ENCODE measurements at places on chromosomes 16 and 17.

DNA sequence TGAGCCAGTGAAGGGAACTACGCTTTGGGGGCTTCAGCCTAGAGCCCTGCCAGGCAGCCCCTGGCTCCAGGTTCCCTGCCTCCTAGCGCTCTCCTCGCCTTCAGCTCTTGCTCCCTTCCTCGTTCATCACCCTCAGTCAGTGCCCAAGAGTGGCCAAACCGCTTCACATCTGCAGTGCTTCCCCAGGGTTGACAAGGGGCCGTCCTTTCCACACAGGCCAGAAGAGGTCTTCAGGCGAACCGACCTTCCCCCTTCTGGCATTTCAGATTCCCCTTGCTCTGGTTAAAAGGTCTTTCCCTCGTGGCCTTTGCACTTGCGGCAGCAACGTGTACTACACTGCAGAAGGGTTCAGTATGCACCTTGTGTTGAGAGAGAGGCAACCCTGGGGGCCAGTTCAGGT is 4.1 kb downstream of the RASD1 start:
- no peak for DNase-seq

DNA sequence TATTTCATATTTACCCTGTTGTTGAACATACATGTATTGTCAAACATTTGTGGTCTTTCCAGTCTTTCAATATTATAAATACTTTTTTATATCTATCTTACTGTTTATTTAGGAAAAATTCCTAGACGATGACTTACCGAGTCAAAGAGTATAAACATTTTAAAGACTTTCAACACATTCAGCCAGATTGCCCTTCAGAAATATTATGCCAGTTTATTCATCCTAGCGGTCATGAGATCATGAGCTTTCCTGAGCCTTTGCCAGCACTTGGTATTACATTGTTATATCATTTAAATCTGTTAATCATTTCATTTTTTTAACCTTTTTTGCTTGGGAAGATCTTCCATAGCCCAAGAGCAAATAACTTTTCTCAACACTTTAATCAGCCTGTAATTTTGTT is 197.4 kb downstream of the SPECC1 start:
- no peak for DNase-seq

DNA sequence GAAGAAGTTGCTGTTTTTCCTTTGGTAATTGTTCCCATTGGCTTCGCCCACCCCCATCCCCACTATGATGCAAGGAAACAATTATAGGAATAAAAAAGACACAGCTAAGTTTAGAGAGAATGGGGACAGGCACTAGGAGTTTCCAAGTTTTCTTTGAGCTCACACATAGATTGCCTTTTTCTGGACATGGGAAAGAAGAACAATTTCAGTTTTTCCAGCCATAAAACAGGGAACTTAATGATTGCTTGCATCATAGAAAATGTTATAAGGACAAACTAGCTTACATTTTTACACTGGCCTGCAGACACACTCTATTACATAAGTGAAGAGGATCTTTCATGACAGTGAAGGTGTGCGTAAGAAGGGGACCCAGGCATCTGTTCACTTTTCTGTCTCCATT is 142.3 kb upstream of the ZFHX3 start:
- DNase-seq, result no peak

- DNase-seq, result no peak
Observed at GRCh38 chr16:56558024-56558747, 6.7 kb upstream of the MT4 start.

GRCh38 chr16:83187405-83187804 is 560.6 kb downstream of the CDH13 start:
- no peak for DNase-seq

DNA sequence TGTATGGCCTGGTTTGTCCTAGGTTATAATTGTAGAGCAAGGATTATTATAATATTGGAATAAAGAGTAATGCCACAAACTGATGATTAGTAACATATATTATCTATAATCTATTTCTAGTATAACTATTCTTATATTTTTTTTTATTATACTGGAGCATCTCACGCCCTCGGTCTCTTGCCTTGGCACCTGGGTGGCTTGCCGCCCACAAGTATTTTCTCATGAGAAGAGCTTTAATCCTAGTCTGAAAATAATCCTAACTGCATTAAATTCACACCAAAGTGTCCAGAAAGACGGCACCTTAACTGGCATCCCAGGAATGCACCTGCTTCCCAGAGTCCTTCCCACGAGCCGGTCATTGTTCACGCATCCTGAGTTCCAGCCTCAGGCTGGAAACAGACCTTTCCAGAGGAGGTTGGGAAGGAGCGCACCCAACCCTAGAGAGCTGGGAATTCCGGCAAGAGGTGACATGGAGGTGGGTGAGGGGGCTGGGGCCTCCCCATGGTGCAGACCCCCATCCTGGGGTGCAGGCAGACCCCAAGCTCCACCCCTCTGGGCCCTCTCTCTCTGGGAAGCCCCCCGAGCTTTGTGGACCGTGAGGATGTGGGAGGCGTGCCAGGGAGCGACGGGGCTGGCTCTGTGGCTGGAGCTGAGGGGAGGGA is 15.9 kb downstream of the CHMP1A start:
- no peak for DNase-seq

DNA sequence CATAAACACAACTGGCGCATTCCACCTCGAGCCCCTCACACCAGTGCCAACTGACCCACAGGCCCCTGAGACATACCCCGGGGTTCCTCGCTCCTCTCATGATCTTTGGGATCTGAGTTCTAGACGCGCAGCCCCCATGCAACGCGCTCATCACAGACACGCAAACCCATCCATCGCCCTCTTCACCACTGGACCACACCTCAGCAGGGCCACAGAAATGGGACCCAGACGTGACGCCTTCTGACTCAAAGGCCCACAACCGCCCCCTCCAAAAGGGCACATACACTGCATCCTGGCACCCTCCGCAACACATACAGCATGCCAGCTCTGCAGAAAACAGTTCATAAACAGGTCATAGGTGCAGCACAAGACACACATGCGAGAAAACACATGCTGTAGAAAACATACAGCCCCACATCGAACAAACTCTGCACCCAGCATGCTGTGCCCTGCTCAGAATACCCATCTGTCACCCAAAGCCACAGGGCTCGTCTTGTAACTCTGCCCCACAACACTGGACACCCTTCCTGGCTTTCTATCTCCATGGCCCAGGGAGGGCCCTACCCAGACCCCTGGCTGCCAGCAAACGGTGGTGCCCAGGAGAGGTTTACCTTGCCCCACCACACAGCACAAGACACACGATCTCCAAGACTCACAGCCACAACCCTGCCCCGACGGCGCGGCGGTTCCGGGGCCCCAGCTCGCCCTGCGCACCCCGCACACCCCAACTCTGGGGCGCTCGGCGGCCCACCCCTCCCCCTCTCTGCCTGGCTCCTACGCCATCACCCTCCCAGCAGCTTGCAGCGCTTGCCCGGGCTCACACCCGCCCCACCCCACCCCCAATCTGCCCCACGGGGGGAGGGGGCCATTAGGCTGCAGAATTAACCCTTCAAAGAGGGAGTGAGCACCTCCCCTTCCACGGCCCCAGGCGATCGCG is 887 bp downstream of the ZBTB4 start:
- DNase-seq, result no peak

DNA sequence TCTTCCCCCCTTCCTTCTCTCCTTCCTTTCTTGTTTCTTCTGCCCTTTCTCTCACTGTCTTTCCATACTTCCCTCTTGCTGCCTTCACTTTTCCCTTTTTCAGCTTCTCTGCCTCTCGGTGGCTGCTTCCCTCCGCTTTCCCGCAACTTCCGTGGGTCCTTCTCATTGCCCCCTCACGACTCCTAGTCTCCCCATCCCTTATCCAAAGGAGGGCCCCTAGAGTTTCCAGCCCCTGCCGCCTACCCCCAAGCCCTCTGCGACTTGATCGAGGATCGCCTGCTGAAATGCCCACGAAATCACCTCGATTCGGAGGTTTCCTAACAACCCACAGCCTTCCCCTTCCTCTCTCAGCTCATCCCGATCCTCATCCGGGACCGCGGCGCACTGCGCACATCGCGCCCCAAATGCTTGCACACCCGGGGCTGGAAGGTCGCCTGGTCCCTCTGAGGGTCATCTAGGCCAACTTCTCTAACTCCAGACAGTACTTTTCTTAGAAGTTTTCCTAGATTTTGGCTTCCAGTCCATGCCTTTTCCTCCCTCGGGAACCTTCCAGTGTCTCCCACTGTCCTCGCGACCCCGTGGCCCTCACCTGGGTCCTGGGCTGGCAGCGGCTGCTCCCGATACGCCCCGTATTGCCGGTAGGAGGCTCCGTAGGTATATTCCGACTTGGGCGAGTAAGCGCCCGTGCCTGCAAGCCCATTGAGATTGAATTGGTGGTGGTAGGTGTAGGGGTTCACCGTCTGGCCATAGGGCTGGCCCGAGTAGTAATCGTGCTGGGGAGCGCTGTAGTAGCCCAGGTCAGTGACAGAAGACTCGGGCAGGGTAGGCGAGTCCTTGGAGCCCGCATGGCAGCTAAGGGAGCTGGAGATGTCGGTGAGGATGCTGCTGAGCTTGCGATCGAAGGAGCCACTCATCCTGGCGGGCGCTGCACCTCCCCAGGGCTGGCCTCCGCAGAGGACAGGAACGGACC is 654 bp downstream of the DLX3 start:
- DNase-seq, result no peak

DNA sequence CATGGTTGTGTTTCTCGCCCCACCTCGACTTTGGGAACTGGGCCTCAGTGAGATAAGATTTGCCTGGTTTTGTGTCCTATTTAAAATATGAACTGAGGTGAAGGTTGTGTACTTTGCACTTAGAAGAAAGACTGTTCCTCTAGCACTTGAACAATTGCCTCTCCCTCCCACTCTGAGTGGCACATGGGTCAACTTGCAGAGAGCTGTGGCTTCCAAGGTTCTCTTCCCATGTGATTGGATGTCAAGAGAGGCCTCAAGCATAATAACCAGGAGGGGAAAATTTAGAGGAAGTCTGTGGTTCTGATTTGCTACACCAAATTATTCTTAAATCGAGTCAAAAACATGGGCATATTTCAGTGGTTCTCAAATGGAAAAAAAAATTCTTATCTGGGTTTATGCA is 329.2 kb downstream of the HS3ST3B1 start:
- no peak for DNase-seq

GRCh38 chr17:3003296-3004149 is 59.9 kb downstream of the OR1D5 start:
- DNase-seq, result no peak

GRCh38 chr17:42953669-42954068 is 10.6 kb downstream of the AARSD1 start:
- no peak for DNase-seq

GRCh38 chr17:4116516-4116915 is 26.3 kb downstream of the ZZEF1 start:
- DNase-seq, result no peak

DNA sequence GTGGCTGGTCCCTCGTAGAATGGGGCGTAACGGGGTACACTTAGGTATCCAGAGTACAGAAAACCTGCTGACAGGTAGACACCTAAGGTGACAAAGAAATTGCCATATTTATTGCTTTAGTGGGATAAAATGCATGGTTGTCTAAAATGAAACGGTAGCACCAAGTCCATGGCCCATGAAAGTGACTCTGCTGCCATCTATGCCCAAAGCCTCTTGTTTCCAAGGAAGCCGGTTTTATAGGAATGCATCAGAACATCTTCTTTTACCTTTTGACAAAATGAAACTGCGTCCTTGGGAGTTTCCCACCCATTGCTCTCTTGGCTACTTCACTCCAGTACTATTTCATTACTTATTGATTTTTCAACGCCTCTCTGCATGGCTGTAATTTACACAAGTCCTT is 151.3 kb upstream of the ZFHX3 start:
- DNase-seq, result no peak
